Uterus (tissue), 4 donors: ENCODE measurements at places on chromosomes 7 and 10.
A peak's percentile ranks its signal among the peaks of the same experiment; 100 is the strongest.

GRCh38 chr10:16986406-16987205 is 143.0 kb downstream of the CUBN start:
- no peak for DNase-seq

GRCh38 chr10:121919666-121920065 is 8.2 kb downstream of the ATE1 start:
- DNase-seq = no peak

GRCh38 chr7:34848670-34849069 is 188.6 kb downstream of the DPY19L1 start:
- no peak for DNase-seq

GRCh38 chr7:112770051-112770450 is 20.1 kb downstream of the TMEM168 start:
- no peak for DNase-seq

DNA sequence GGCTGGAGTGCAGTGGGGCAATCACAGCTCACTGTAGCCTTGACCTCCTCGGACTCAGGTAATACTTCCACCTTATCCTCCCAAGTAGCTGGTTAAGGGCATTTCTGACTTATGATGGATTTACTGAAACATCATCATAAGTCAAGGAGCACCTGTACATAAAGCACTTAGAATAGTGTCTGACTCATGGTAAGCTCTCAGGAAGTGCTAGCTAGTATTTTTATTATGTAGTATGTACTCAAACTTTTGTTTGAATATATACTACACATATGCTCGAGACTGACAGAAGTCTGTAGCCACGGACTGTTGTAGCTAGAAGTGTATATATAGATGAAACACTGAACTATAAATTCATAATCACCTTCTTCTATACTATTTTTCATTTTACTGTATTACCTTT is 107.5 kb upstream of the DNAJB12 start:
- DNase-seq = no peak

DNA sequence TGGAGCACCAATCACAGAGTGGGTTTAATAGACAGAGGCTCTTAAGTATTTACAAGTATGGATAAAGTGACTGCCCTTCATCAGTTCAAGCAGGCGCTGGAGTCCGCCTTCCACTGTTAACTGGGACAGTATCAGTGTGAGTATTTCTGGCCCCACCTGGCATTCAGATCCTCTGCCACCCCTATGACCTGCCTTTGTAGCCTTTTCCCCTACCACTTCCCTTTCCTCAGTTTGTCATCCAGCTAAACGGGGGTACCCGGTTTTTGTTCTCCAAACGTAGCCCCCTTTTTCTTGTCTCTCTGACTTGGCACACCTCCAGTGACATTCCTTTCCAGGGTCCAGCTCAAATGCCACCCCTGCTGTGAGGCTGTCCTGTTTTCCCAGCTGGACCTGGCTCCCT is 134.4 kb downstream of the SNX10 start:
- no peak for DNase-seq

DNA sequence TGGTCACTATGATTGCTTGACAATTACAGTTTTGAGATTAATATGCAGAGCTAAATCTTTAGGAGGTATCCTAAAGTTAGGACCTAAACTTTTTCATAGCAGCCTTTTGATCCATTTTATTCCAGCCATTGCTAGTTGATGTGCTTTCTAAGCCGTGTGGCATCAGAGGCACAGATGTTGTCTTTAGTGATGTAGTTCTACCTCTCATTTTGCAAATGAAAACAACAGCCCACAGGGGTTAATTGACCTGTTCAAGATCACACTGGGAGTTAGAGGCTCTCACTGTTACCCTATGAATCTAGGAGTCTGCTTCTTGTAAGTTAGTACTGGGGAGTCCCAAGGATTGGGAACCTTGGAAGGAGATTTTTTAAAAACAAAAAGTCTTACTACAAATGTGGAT is 10.6 kb downstream of the AUTS2 start:
- no peak for DNase-seq

- no peak for DNase-seq
Measured at GRCh38 chr7:465710-466400, 53.8 kb downstream of the PDGFA start.

- no peak for DNase-seq
Measured at GRCh38 chr7:150451097-150451793, 815 bp downstream of the GIMAP8 start.

DNA sequence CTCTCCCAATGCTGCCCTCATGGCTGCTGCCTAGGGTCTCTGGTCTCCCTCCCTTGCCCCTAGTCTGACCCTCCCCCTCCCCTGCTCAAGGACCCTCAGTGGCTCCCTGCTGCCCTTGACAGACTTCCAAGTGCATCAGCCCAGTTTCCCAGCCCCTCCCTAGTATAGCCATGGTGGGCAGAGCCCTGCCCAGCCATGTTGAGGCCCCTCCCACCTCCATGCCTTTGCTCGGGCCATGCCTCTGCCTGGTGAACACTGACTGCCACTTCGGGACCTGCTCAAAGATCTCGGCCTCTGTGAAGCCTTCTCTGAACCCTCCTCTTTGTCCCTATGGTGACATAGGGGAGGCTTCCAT is 73.2 kb downstream of the MYL10 start:
- DNase-seq = peak; percentile 7

GRCh38 chr7:11636274-11636673 is 195.7 kb downstream of the THSD7A start:
- DNase-seq = no peak

- DNase-seq = no peak
Measured at GRCh38 chr7:107593025-107593410, 13.0 kb downstream of the BCAP29 start.

DNA sequence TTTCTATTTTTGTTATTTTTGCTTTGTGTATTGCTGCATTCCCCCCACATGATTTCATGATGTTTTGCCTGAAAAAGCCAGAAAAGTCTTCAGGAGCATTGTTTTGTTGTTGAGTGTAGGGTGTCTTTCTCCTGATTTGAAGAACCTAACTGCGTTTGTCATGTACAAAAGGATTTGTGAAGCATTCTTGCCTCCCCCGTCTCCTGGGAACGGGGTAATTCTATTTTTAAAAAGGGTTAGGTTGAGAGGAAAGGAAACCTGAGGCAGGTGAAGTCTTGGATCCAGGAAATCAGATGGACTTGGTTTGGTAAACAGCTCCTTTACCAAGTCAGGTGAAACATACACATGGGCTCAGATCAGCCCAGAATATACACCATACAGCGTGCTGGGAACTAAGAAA is 26.0 kb upstream of the BTBD16 start:
- DNase-seq = no peak

GRCh38 chr10:91035650-91036292 is 114.9 kb upstream of the ANKRD1 start:
- DNase-seq = no peak

DNA sequence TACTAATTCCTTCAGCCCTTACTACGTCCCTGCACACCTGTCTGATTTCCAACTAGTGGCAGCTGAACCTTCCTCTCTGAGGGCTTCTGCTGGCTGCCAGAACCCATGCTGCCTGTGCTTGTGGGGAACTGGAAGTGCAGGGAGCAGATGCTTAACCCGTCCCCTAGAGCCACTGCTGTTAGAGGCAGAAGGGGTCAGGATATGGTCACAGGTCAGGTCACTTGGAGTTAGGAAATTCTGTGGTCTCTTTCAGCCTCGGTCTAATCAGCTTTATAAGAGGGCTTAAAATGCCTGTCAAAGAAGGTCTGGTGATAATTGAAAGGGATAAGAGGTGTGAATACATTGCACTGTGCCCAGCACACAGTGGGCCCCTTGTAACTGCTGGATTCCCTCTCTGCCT is 82.0 kb downstream of the PLPP4 start:
- no peak for DNase-seq

DNA sequence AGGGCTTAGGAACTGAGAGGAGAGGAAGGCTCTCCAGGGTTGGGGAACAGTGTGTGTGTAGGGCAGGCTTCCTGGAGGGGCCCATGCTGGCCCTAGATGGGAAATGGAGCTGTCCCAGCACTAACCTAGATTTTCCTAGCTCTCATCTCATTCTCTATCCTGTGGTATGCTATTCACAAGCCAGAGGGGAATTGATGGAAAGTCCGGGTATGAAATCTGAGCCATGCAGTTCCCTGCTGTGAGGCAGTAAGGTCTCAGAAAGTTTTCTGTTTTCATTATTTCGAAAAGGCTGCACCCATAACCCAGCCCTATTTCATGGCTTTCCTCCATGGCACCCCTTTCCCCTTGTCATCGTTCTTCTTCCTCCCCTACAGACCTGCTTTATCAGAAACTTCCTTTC is 220.3 kb downstream of the RPS24 start:
- no peak for DNase-seq

GRCh38 chr10:29646238-29646902 is 11.6 kb upstream of the SVIL start:
- DNase-seq = peak; percentile 48

DNA sequence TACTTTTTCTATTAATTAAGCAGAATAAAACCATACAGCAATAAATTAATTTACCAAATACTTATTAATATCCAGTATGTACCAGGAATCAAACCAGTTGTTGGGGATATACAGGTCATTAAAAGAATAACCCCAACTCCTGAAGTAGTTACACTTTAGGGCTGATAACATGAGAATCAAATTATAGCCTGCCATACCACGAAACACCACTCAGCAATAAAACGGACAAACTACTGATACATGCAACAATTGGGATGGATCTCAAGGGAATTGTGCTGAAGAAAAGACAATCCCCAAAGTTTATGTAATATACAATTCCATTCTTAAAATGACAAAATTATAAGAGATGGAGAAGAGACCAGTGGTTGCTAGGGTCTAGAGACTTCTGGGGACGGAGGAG is 22.7 kb downstream of the MCMBP start:
- DNase-seq = no peak

DNA sequence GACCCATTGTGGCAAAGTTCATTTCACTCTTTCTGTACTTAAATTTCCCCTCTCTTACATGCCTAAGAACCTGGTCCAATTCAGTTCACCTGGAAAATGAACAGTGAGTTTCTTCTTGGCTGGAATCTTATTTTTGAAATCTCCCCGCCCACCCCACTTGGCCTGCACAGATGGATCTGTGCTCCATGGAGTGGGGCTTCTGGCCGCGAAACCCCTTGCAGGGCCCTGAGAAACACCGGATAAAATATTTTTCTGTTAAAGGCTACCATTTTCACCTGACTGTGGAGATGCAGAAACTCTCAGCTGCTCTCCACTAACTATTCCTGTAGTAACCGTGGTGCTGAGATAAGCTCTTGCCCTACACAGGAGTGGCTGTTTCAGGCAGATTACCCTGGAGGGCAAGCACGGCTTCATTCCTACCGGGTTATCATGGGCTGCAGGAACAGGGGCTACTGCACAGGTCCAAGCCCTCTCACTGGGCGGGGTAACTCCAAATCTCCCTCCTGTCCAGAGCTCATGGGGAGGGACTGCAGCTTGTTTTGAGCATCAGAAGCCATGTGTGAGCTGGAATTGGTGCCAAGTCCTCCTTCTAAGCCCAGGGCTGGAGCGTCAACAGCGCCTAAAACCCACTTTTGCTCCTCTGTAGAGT is 118.9 kb downstream of the PRPF18 start:
- no peak for DNase-seq

DNA sequence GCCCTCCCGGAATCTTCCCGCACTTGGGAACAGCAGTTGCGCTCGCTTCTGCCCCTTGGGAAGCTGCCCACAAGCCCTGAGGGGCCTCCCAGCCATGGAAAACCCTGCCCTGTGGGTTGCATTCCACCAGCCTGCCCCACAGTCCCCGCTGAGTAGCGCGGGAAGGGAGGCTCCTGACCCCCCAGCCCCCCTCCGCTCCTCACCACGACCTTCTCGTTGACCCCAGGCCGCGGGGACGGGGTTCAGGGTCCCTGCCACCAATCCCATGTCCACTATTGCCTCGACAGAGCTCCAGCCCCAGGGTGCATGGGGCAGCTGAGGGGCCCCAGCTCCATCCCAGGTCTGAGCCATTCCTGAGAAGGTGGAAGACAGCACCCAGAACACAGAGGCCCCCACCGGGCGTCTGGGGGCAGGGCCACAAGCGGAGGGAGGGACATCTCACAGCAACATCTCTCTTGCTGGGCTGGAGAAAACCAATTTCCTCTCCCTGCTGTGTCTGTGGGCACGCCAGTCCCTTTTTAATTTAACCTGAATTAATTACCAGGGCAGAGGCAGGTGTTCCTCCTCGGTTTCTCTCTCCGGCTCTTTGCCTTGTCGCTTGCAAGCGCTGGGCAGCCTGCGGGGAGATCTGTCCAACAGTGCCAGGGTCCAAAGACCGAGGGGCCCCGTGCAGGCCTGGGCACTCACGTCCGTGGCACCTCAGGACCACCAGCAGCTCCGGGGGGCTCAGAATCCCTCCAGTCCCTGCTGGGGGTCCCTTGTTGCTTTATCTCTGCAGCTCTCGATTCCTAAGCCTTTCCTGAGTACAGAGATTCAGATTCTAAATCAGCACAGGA is 57.9 kb downstream of the FOXL3 start:
- no peak for DNase-seq

- no peak for DNase-seq
Measured at GRCh38 chr10:109882251-109883057, 40.9 kb downstream of the XPNPEP1 start.

- no peak for DNase-seq
Measured at GRCh38 chr10:93440591-93441091, 41.5 kb downstream of the MYOF start.

GRCh38 chr7:74514131-74514591 is 60.5 kb downstream of the GTF2IRD1 start:
- DNase-seq = no peak

GRCh38 chr7:18212308-18212707 is 184.7 kb upstream of the PRPS1L1 start:
- no peak for DNase-seq

- DNase-seq = no peak
Measured at GRCh38 chr10:29370097-29371092, 81.5 kb downstream of the LYZL1 start.

- no peak for DNase-seq
Measured at GRCh38 chr7:90832726-90833125, 236.6 kb downstream of the CDK14 start.

- no peak for DNase-seq
Measured at GRCh38 chr10:70629338-70629737, 26.8 kb upstream of the PRF1 start.

DNA sequence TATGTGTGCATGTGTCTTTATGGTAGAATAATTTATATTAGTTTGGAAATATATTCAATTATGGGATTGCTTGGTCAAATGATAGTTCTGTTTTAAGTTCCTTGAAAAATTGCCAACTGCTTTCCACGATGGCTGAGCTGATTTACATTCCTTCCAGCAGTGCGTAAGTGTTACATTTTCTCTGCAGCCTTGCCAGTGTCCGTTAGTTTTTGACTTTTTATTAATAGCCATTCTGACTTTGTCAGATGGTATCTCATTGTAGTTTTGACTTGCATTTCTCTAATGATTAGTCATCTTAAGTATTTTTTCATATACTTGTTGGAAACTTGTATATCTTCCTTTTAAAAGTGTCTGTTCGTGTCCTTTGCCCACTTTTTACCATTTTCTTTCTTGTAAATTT is 434.2 kb upstream of the POT1 start:
- no peak for DNase-seq

DNA sequence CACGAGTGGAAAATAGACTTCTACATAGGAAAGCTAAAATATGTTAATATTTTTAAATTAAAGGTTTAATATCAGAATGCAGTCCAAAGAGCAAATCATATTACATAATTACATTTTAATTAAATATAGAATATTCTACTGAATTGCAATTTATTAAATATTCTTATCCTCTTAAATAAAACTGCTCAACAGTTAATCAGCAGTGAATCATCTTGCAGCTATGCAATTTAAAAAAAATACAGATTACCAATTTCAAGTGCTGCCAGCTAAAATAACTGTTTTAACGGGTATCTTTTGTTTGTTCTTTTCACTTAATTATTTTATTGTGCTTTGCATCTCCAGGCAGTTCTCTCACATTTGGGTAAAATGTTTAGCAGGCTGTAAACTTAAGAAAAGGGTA is 82.2 kb downstream of the ZNRF2 start:
- DNase-seq = no peak

- DNase-seq = no peak
Measured at GRCh38 chr10:92505044-92505443, 68.8 kb downstream of the IDE start.
